ENCODE measurements at places on chromosomes 6 and 20.

DNA sequence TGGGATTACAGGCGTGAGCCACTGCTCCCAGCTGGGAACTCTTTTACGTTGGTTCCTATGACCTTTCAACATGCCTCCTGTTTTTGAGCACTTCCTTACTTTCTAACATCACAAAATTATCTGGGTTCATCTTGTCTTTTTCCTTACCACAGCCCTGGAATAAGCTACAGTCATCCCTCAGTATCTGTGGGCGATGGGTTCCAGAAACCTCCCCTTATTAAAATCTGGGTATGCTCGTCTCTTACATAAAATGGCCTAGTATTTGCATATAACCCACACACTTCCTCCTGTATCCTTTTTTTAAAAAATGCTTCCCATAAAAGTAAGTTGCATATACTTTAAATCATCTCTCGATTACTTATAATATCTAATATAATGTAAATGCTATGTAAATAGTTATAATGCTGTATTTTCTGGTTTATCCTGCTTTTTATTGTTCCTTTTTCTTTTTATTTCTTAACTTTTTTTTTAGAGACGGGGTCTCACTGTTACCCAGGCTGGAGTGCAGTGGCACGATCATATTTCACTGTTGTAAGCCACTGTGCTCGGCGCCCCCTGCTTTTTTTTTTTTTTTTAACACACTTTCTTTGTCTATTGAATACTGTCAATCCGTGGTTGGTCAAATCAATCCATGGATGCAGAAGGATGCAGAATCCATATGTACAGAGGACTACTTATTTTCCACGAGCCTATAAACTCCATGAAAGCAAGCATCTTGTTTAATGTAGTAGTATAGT is 9.2 kb downstream of the RPF2 start:
- no peak for DNase-seq

DNA sequence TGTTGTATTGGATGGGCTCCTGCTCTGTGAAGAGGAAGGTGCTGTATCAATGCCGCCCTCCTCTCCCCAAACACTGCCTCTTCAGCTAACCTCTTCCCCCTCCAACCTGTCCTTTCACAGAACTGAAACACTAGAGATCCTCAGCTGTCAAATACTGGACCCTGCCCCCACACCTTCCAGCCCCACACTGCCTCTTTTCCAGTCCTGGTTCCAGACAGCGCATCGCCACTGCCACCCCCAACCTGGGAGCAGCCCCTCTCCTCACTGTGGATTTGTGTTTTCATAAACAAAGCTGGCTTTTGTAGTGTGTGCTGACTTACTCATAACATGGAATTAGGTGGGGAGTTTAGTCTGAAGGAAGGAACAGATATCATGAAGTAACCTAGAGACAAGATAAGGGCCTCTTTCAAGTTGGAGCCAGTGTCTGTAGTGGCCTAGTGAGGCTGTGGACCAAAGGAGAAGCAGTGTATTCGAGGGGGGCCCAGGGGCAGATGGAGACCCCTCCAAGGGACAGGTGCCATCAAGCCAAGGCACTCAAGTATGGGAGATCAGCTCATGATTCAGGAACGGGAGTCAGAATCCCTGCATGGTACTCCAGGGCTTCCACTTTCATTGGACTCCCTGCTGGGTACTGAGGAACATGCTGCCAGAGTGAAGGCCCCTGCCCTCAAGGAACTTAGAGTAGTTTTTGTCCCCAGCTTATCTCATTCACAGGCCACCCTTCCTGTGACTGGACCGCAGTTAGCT is 2.1 kb downstream of the SCUBE3 start:
- no peak for DNase-seq

- DNase-seq, result no peak
Measured at GRCh38 chr20:41116282-41116956, 20.9 kb upstream of the PLCG1 start.

DNA sequence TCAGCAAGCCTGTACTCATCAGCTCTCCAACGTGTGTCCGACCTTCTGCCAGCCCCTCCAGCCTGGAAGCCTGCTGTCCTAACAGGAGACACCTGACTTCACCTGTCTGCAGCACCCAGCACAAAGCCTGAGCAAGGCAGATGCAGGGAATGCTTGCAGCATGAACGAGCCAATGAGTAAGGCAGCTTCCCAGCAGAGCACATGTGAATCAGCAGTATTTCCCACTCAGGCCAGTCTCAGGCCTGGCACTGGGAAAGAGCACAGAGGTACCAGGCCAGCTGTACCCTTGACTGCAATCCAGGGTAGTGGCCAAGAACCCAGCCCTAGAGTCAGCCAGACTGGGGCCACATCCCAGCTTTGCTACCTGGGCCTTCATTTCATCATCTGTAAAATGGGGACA is 120.8 kb downstream of the MAFB start:
- no peak for DNase-seq
